ENCODE measurements at places on chromosomes 11 and 22.

GRCh38 chr11:85710917-85711316 is 24.9 kb upstream of the CCDC89 start:
- no peak for DNase-seq

DNA sequence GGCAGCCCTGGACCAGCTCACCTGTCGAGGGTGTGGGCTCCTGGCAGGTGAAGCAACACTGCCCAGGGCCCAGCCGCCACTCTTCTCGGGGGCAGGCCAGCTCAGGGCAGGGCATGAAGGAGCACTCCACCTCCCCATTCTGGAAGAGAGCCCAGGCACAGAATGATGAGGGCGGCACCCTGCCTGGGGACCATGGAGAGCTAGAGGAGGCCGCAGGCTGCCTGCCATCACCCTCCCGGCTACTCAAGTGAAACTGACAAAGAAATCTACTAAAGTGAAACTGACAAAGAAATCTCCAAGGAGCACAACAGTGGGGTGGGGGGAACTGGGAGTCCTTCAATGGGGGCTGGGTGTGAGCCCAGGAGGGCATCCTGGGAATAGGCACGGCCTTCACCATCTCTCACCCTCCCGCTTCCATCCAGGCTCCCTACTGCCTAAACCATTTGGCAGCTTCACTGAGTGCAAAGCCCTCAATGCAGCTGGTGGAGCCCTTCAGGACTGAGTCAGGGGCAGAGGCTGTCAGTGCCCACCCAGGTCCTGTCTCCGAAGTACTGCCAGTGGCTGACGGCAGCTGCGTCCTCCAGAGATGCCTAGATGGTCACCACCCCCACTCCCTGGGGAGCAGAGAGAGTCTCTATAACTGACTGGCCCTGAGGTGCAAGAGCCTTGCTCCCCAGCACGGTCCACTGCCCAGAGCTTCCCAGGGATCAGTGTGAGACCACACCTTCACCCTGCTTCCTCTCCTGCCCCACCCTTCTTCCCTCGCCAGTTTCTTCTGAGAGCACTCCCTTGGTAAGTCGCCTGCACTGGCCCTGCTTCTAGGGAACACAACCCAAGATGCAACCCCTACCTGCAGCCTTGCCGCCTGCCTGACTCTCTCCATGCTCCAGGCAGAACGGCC is 21.7 kb downstream of the VWCE start:
- DNase-seq: no peak

DNA sequence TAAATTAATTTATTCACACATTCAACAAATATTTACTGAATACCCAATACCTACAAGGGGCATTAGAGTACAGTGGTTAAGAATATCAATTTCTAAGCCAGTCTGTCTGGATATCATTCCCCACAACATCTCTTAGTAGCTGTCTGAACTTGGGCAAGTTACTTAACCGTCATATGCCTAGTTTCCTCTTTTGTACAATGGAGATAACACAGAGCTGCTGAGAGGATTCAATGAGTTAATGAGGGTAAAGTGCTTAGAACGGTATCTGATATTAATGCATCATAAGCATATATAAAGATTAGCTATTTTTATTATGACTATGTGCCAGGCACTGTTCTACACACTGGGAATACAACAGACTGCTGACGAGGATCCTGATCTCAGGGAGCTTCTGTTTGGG is 116.4 kb downstream of the APOL5 start:
- DNase-seq: no peak

GRCh38 chr11:1837171-1838076 is 1.4 kb upstream of the TNNI2 start:
- peak; percentile 91 for DNase-seq

DNA sequence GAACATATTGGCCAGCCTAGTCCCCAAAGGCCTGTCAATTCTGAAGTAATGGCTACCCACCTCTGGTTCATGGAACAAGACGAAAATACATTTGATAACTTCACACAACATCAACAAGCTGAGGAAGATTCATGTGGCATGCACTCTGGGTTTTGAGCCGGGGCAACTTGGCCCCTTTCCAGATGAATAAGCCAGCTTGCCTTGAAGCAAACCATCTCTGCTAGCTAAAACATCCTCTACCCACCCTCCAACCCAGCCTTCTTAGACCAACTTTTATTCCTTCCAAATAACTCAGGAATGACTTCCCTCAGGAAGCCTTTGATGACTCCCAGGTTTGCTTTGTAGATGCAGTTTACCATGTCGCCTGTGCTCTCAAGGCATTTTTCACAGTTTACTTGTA is 94.4 kb downstream of the SLC1A2 start:
- no peak for DNase-seq

DNA sequence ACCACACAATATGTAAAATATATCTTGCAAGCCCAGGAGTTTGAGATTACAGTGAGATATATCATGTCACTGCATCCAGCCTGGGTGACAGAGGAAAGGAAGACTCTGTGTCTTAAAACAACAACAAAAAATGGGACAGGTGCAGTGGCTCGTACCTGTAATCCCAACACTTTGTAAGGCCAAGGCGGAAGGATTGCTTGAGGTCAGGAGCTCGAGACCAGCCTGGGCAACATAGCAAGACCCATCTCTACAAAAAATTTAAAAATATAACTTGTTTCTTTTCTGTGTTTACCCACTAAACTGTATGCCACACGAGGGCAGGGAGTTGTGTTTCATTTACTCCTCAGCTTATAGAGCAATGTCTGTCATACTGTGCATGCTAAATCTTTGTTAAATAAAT is 3.1 kb downstream of the ZNF280A start:
- DNase-seq: no peak

- no peak for DNase-seq
Measured at GRCh38 chr22:43126501-43127165, 16.1 kb downstream of the BIK start.

DNA sequence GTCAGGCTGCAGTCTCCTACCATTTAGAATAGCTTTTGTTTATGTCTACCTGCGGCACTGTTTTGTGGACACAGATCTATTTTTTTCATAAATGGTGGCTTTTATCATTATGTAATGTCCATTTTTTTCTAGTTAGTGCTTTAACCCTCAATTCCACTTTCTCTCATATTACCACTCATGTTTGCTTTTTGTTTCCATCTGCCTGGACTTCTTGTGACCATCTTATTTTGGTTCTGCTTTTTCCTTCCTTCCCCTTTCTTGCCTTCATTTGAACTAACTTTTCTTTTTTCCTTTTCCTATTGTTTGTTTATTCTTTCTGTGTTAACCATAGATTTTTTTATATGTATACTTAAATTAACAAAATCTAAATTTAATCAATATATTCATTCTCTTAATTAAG is 98.5 kb upstream of the SLC22A12 start:
- no peak for DNase-seq

DNA sequence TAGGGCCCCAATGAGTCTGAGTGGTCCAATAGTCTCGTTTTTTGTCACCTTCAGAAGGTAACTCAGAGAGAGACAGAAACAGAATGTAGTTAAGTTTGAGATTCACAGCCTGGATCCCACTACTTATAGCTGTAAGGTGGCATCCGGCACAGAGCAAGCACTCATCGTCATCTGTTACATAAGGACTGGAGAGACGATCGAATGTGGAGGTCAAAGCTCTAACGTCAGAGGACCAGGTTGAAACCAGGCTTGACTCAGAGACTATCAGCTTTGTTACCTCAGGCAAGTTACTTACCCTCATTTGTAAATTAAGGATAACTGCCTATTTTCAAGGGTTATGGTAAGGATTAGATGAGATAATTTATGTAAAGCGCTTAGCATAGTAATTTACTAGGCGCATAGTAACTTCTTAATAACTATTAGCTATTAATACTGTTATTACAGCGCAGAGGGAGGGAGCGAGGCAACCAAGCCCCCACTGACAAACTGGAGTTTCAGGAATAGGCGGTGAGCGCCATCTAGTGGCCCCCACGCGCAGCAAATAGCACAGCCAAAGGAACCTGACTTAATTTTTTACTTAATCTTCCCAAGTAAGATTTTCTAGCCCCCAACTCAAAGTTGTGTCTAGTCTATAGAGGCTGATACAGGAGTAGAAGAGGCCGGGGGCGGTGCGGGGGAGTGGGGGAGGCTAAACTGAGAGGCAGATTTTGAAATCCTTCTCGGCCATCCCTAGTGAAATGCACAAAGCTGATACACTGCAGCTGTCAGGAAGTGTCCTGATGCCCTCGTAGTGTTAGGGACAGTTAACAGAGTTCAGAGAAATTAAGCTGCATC is 29.0 kb upstream of the API5 start:
- peak; percentile 73 for DNase-seq

DNA sequence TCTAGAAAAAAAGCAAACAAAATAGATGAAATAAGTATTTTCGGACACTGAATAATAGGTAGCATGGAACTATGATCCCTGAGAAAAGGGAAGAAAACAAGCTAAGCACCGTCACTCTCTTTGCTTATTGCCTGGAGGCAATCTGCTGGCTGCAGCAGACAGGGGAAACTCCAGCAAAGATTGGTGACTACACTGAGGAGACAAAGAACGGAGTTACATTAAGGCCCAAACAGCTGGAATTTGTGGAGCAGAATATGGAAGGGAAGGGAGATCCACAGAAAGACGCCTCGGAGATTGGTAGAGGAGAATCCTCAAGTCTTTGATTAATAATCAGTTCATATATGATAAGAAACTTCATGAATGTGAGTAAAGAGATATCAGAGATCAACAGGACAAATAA is 150.2 kb downstream of the TYR start:
- DNase-seq: no peak

Measured in nephron progenitor cell (in vitro differentiated cells).